ENCODE measurements at places on chromosomes 12 and 14. TPM values are rescaled to one million over a fixed set of nuclear protein-coding genes. Genes with fewer than 3 reads are reported as not detected.
A peak's percentile ranks its signal among the peaks of the same experiment; 100 is the strongest.

LRP1-AS gene
- total RNA-seq = not detected

ACSS3 gene
- 0.13 TPM for total RNA-seq

KRT85 gene
- not detected for total RNA-seq

ZBTB42 gene
- 5.2 TPM for total RNA-seq

GRCh38 chr12:97748298-97748697 lies 285.7 kb downstream of the RMST start:
- DNase-seq = no peak

DNA sequence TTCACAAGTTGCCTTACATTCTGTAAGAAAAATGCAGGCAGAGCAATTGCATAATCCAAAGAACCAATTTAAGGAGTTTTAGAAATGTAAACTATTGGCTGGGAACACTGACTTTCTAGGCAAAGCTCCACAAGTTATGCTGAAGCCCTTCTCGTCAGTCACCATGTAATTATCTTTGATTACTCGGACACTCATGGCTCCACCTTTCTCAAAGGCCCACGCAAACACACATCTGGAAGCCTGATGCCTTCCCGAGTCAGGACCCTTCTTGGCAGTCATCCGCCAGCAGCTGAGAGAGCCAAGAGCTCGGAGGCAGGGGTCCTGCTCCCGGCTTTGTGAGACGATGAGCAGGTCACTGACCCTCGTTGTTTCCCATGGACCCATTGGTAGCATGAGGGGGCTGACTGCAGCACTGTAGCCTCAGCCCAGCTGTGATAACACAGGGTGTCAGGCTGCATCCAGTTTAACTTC lies 202.2 kb downstream of the TMEM132D start:
- no peak for DNase-seq

DNA sequence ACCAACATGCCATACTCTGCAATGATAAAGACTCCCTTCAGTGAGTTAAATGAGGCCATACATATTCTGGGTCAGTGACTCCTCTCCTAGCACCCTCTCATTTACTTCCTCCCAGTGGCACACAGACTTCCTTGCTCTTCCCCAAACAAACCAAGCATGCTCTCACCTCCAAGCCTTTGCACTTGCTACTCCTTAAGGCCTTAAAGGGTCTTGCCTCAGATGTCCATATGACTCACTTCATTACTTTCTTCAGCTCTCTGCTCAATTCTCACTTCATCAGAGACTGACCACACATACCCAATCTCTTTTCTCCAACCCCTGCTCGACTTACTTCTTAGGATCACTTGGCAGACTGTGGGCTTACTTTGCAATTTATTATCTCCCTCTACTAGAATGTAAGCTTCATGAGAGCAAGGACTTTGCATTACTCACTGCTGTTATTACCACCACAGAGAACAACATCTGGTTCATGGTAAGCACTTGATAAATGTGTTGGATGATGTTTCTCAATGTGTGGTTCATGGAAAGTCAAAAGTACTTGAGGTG lies 22.8 kb downstream of the DDX24 start:
- no peak for DNase-seq

GRCh38 chr12:6459004-6459337 lies 7.1 kb downstream of the TAPBPL start:
- DNase-seq = no peak

- no peak for DNase-seq
These were observed 69.7 kb downstream of the ZC3H14 start for GRCh38 chr14:88632512-88632911.

DNA sequence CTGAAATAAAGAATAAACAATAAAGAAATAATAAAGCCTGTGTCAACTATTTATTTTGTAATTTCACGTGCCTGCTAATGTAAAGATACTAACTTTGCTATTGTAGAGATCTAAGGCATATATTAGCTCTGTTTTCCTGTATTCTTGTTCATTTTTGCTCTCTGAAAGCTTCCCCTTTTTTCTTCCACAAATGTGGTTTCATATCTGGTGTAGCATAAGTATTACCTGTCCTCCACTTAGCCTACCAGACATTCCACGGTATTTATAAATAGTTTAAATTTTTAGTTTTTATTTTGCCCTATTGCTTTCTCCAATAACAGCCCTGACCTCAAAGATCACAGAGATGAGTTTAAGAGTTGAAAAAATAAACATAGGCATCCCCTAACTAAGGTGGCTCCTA lies 92.6 kb upstream of the ATP2B1 start:
- DNase-seq = no peak

- peak; percentile 44 for DNase-seq
These were observed 10.9 kb downstream of the ZNF664 start for GRCh38 chr12:123983822-123984485.

DNA sequence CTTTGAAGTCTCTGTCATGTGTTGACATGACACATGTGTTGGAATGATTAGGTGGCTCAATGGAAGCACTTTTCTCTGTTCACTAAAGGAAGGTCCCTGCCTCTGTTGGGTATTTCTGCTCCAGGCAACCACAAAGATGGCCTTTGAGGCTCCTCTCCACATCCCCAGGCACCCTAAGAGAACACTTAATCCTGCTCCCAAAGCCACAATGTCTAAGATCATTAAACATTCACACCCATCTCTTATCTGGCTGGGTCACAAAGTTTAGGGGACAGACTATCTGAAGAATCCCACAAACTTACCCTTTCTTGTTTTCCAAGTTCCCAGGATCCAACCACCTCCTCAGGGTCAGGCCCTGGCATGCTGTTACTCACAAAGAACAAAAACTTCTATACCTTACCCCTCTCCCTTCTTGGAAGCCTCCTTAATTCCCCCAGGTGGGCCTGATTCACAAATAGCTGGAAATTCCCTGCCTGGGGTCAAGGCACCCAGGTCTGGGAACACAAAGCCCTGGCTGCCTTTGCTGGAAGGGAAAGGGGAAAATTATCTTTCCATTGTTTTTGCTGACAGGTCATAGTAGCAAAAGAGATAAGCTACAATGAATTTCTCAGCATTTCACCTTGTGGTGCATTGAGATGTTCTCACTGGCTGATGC lies 333.7 kb downstream of the PCNX1 start:
- DNase-seq = no peak

- no peak for DNase-seq
These were observed 39.3 kb downstream of the PITPNM2 start for GRCh38 chr12:123111498-123112165.

GRCh38 chr12:113782873-113783272 lies 183.3 kb downstream of the RBM19 start:
- no peak for DNase-seq

GRCh38 chr12:107537464-107538119 lies 148.0 kb upstream of the PWP1 start:
- no peak for DNase-seq
